ENCODE measurements at places on chromosomes 5 and 9. TPM values are rescaled to one million over a fixed set of nuclear protein-coding genes. Genes with fewer than 3 reads are reported as not detected.
A peak's percentile ranks its signal among the peaks of the same experiment; 100 is the strongest.

GRCh38 chr9:107020040-107020530 lies 157.1 kb downstream of the ZNF462 start:
- no peaks in the 10 kb centered on the region for H3K36me3 ChIP-seq
- no peaks in the 10 kb centered on the region for H3K27me3 ChIP-seq
- peak; percentile 76 for DNase-seq
- no peak overlapping the region for H3K4me3 ChIP-seq
- H3K4me1 ChIP-seq = peaks cover 14% of the 10 kb centered on the region

GRCh38 chr9:133604856-133605255 lies 4.3 kb downstream of the FAM163B start:
- peaks cover 33% of the 10 kb centered on the region for H3K27me3 ChIP-seq
- H3K4me1 ChIP-seq = no peaks in the 10 kb centered on the region
- no peak overlapping the region for H3K4me3 ChIP-seq
- DNase-seq = no peak
- H3K36me3 ChIP-seq = no peaks in the 10 kb centered on the region

- DNase-seq = peak; percentile 86
- no peak overlapping the region for H3K4me3 ChIP-seq
- peaks cover 26% of the 10 kb centered on the region for H3K4me1 ChIP-seq
- peak overlapping the region; percentile 61 for H3K27ac ChIP-seq
These were observed 53.8 kb downstream of the RAD23B start for GRCh38 chr9:107336718-107337360.

DNA sequence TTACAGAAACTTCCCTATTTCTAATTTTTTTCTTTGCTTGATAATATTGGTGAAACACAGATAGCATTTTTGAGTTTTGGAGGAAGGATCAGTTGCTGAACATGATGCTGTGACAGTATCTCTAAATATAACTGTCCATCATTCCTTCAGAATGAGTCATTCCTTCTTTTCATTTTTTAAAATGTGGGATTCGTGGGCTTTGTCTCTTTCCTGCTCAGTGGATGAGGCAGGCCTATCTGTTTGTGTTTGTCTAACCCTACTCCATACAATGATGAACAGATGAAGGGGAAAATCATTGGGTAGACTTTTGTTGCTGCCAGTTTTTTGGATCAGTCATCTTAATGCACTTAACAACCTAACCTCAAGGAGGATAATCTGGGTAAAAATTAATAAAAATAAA lies 15.7 kb upstream of the OR13C8 start:
- no peaks in the 10 kb centered on the region for H3K4me1 ChIP-seq
- no peaks in the 10 kb centered on the region for H3K27me3 ChIP-seq
- H3K36me3 ChIP-seq = no peaks in the 10 kb centered on the region
- peak; percentile 2 for DNase-seq

DNA sequence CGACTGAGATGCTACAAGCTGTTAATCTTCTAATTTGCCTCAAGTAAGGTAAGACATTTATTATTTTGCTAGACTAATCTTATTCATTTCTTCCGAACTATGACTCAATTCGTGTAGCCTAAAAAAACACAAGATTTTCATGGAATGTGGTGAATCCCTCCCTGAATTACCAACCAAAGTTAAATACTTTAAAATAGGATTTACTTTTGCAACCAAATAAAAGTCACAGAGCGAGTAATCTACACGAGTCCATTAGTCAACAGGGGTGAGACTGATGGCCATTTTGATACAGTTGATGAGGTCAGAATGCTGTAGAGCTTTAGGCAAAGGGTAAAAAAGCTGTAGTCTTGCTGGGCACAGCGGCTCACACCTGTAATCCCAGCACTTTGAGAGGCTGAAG lies 13.1 kb upstream of the BNC2 start:
- no peaks in the 10 kb centered on the region for H3K27me3 ChIP-seq
- no peak overlapping the region for H3K4me3 ChIP-seq
- H3K36me3 ChIP-seq = no peaks in the 10 kb centered on the region
- peak; percentile 59 for DNase-seq

- no peak overlapping the region for H3K4me3 ChIP-seq
- DNase-seq = no peak
- H3K4me1 ChIP-seq = no peaks in the 10 kb centered on the region
- no peak overlapping the region for H3K27ac ChIP-seq
- H3K36me3 ChIP-seq = no peaks in the 10 kb centered on the region
These were observed 246.1 kb upstream of the MEF2C start for GRCh38 chr5:89128906-89129625.

GRCh38 chr5:73201547-73202513 lies 28.8 kb downstream of the TMEM174 start:
- H3K27ac ChIP-seq = no peak overlapping the region
- H3K36me3 ChIP-seq = no peaks in the 10 kb centered on the region
- peak overlapping the region; percentile 45 for H3K4me3 ChIP-seq

DNA sequence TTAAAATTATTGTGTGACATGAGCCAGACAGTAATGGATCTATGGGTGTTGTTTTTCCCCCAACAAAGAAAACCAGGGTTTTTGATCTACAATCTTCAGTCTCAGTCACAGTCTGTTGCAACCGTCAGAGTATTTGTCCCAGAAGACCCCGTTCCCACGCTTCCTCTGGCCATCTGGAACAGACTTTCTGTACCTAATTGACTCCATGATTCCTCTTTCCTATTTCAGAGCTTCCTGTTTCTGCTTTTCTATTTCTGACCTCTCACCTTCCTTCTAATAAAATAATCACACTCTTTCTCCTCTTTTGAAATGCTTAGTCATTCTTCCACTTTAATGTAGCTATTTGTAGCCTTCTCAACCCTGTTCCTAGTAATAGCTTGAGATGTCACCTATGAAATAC lies 1044.8 kb downstream of the DTWD2 start:
- H3K4me1 ChIP-seq = no peaks in the 10 kb centered on the region
- no peak overlapping the region for H3K4me3 ChIP-seq
- no peak overlapping the region for H3K27ac ChIP-seq
- no peak for DNase-seq

- no peak overlapping the region for H3K27ac ChIP-seq
- no peak for DNase-seq
- no peaks in the 10 kb centered on the region for H3K36me3 ChIP-seq
These were observed 8.9 kb upstream of the AMACR start for GRCh38 chr5:34016750-34017149.

DNA sequence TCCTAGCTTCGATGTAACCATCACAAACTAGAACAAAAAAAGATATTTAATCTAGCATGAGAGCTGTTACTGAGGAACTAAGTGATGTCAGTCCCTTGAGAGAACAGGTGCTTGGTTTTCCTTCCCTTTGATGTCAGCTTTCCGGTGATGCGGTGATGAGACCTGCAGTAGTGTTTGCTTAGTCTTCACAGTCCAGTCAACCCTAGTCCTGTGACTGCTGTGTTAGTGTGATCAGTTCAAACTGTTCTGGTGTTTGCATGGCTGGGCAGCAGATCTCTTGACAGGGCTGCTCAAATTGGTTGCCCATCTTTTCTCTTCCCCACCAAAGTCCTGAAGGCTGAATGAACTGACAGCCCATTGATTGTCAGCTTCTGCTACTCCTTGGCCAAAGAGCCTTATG lies 608.6 kb upstream of the DAB2 start:
- H3K36me3 ChIP-seq = no peaks in the 10 kb centered on the region
- H3K4me3 ChIP-seq = no peak overlapping the region
- DNase-seq = no peak
- no peak overlapping the region for H3K27ac ChIP-seq
- no peaks in the 10 kb centered on the region for H3K27me3 ChIP-seq
- no peaks in the 10 kb centered on the region for H3K4me1 ChIP-seq

- no peaks in the 10 kb centered on the region for H3K27me3 ChIP-seq
- no peak overlapping the region for H3K27ac ChIP-seq
- H3K4me1 ChIP-seq = no peaks in the 10 kb centered on the region
- H3K36me3 ChIP-seq = no peaks in the 10 kb centered on the region
- DNase-seq = no peak
These were observed 5.5 kb downstream of the FSTL4 start for GRCh38 chr5:133606835-133607234.

ATP10B gene
- not detected for total RNA-seq

CREBRF gene
- 4.9 TPM for total RNA-seq

DNAI1 gene
- not detected for total RNA-seq

ORM2 gene
- not detected for total RNA-seq

TMEM245 gene
- total RNA-seq = 30.8 TPM

AQP3 gene
- total RNA-seq = 9.6 TPM

C1QTNF2 gene
- total RNA-seq = 0.04 TPM

Measured in PC-3 (cell line).